ENCODE measurements at places on chromosomes 4 and X.

- no peak for DNase-seq
Observed at GRCh38 chrX:102765217-102765616, 44.7 kb downstream of the GPRASP3 start.

GRCh38 chrX:1836683-1837082 is 221.8 kb downstream of the ASMT start:
- DNase-seq = no peak

DNA sequence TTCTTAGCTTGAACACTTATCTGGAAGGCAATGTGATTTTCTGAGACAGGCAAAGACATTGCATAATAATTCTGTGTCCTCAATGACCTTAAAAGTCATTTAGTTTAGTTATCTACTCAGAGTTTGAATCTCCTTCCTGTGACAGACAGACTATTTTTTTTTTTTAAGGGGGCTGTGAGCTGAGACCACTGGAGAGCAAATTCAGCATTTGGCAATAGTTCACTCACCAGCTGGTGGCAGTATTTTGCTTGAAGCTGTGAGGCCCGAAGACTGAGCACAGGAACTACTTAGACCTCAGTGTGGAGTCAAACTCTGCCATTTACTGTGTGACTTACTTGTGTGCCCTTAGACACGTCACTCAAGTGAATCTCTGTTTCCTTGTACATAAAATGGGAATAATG is 22.9 kb upstream of the CPE start:
- no peak for DNase-seq

DNA sequence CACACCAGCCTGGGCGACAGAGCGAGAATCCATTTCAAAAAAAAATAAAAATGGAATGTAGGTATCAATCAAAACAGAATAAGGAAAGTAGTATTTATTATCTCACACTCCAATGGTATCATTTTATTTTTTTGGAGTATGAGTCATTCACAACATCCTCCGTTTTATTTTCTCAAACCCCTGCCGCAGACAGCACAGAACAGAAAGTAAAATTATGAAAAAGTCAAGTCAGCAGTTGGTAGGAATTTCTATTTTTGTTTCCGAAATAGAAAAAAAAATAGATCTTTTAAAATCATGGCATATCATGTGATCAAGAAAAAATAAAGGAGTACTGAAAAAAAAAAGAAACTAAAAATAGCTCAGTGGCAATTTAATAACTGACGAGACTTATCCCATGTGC is 490.7 kb upstream of the TENM3 start:
- DNase-seq = no peak

- DNase-seq = no peak
Observed at GRCh38 chrX:3026074-3026815, 15.0 kb upstream of the ARSF start.

GRCh38 chrX:13533726-13534125 is 35.7 kb upstream of the EGFL6 start:
- DNase-seq = no peak

- DNase-seq = no peak
Observed at GRCh38 chrX:108914791-108915190, 178.4 kb upstream of the IRS4 start.

DNA sequence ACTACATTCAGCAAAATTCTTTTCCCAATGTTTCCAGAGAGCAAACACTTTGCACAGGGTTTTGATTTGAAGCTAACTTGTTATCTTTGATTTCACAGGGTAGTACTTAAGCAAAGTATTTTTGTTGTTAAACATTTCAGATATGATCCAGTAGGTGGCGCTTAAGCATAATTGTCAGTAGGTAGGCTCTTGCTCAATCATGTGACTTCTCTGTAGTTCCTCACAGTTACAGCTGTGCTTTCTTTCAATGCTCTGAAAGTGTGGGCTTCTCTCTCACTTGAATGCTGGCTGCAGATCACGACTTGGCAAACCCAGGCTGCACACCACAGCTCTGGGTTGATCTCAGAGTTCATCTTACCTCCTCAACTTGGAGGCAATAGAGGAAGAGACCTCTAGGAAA is 1016.5 kb downstream of the SH3BGRL start:
- no peak for DNase-seq

DNA sequence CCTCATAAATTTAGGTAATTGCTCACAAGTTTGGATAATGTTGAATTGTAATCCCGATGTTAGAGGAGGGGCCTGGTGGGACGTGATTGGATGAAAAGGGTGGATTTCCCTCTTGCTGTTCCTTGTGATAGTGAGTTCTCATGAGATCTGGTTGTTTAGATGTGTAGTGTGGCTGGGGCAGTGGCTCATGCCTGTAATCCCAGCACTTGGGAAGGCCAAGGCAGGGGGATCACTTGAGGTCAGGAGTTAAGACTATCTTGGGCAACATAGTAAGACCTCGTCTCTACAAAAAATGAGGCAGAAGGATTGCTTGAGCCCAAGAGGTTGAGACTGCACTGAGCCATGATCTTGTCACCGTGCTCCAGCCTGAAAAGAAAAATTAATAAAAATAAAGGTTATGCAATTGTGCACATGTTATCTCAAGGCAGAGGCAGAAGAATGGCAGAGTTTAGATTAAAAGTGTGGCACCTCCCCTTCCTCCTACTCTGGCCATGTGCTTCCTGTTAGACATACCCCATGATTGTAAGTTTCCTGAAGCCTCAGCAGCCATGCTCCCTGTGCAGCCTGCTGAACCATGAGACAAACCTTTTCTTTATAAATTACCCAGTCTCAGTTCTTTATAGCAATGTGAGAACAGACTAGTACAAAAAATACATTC is 36.5 kb downstream of the ERVMER34-1 start:
- DNase-seq = no peak

DNA sequence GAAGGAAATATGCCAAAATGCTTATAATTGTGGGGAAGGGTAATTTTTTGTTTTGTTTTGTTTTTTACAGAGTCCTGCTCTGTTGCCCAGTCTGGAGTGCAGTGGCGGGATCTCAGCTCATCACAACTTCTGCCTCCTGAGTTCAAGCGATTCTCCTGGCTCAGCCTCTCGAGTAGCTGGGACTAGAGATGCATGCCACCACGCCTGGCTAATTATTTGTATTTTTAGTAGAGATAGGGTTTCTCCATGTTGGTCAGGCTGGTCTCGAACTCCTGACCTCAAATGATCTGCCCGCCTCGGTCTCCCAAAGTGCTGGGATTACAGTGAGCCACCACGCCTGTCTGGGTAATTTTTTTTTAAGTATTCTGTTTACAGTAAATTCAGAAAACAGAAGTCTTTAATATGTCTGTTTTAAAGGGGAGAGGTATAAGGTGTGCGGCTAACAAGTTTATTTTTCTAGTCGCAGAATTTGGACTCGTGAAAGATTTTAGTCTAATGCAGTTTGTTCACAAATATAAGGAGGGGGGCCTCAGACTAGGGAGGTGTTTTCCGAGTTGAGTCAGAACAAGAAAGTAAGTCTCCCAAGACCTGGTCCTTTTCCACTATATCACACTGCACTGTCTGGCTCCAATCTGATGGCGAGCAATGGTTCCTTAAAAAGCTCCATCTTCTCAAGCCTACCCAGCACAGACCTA is 1.5 kb downstream of the ACSL1 start:
- DNase-seq = no peak

- no peak for DNase-seq
Observed at GRCh38 chr4:22501715-22502095, 14.2 kb downstream of the ADGRA3 start.

GRCh38 chr4:38071801-38072431 is 111.7 kb downstream of the PTTG2 start:
- DNase-seq = no peak

DNA sequence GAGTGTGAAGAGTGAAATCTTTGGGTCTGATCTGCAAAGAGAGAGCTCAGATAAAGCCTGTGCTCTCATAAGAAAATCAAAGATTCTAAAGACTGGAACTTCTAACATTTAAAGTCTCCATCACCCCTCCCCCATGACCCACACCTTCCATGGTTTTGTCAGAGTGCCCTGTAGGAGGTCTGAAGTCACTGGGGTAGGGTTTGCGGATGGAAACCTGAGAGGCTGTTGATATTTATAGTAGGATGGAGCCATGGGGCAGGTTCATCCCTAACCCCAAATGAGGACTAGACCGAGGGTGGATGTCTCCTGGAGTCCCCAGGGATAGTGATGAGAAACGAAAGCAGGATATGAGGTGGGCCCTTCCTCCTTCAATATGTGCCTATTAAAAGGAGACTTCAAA is 28.4 kb upstream of the NLGN4X start:
- DNase-seq = no peak

GRCh38 chrX:137999552-137999951 is 433.6 kb downstream of the ZIC3 start:
- no peak for DNase-seq

DNA sequence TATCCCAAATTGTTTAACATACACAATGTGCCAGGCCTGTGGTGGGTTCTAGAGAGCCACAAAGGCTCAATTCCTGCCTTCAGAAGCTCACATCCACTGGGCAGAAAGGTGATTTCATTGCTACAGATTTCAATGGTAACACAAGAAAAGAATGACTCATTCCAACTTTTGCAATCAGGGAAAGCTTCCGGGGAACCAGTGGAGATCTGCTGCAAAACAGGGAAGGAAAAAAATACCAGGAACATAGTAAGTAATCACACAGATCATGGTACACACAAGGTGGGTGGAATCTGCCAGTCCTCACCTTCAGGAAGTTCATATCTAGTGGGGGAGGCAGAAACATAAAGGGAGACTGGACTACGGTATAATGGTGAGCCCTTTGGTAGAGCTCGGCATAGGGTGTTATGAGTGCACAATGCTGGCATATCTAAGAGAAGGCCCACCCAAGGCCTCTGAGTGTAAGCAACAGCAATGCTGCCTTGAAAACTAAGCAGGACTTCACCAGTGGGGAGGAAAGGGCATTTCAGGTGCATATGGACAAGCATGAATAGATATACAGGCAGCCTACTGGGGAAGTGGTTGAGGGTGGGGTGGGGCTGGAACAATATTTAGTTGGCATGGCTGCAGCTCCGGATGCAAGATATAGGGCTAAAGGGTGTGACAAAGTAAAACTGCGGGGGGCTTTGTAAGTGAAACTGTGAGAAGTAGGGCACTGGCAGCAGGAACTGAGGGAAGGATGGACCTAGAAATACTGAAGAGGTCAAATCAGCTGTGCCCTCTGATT is 24.2 kb downstream of the GPRIN3 start:
- peak; percentile 46 for DNase-seq

DNA sequence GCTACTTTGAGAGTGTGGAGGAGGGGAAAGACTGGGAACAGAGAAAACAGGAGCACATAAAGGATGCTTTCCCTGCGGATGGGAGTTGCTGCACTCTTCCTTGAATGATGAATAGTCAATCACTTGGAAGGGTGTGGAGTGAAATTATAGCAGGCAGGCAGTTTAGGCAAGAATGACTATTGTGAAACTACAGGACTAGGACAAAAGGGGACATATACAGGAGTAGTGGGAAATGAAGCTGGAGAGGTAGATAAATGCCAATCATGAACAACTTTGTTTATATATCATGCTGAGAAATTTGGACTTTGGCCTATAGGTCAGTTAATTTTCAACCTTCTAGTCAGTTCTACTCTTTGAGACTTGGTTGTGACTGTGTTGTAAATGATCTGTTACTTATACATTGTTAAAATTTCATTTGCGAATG is 76.9 kb downstream of the PAQR3 start:
- DNase-seq = no peak

DNA sequence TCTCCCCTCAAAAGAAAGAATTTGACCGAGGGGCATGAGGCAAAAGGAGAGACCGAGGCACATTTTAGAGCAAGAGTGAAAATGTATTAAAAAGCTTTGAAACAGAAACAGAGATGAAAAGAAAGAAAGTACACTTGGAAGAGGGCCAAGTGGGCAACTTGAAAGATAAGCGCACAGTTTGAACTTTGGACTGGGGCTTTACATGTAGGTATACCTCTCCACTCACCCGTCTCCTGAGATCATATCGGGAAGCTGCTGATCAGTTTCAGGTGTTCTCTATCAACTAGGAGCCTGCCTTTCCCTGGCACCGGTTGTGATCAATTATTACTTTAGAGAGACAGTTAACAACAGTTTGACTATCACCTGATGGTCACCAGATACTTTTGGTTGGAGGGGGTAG is 2666.5 kb downstream of the ARAP2 start:
- DNase-seq = no peak

DNA sequence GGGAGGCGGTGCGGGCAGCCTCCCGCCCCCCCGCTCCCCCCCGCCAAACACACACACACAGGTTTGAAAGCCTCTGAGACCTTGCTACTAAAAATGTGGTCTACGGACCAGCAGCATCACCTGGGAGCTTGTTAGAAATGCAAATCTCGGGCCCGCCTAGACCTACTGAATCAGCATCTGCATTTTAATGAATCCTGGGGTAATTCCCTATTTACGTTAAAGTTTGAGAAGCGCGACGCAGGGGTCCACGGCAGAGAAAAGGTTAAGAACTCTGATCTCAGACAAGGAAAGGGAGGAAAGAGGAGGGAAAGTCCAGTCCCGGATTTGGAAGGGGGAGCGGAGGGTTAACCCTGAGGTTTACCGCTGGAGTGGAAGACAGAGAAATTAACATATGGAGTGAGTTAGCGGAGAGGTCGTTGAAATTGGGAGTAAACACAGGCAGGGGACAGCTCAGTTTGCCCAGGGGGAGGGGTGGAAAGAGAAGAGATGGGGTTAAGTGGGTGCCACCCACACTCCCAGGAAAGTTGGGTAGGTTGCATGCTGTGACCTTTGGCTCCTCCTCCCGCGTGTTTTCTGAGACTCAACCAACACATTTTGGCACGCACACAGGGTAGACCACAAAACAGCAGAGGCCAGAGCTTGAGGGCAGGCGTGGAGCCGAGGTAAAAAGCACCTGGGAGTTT is 483.6 kb downstream of the BCOR start:
- DNase-seq = peak; percentile 67

- no peak for DNase-seq
Observed at GRCh38 chrX:68440442-68440841, 7.1 kb upstream of the OPHN1 start.

- peak; percentile 48 for DNase-seq
Observed at GRCh38 chrX:124232523-124233201, 99.8 kb upstream of the TEX13D start.

DNA sequence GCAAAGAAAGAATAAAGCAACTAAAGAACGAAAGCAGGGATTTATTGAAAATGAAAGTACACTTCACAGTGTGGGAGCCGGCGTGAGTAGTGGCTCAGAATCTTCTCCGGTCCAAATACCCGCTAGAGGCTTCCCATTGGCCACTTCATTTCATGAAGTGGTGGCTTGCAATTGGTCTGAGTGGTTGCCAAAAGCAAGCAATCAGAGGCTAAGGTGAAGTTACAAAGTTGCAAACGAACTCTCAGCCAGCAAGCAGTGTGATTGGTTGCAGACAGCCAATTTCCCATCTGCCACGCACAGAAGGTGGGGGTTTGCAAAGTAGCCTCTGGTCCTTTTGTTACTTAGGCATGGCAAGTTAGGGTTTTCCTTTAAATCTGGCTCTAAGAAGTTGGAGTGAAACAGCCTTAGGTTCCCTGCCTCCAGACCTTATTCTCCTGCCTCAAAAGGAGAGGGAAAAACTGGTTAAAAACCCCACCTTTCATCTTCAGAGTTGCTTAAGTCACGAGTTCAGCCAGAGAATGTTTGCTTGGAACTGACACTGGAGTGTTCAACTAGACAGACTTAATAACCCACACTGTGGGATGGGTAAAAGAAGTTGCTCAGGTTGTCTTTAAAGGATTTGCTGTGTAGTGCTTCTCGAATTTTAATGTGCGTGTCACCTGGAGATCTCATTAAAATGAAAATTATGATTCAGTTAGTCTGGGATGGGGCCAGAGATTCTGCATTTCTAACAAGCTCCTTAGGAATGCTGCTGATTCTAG is 6.9 kb upstream of the CLOCK start:
- DNase-seq = peak; percentile 18
